LHCN-M2 (cell line): ENCODE measurements at places on chromosomes 7 and 10. TPM values are rescaled to one million over a fixed set of nuclear protein-coding genes. Genes with fewer than 3 reads are reported as not detected.

- peak; percentile 80 for DNase-seq
These were observed 25.9 kb downstream of the GPRIN2 start for GRCh38 chr10:46530249-46531186.

DNA sequence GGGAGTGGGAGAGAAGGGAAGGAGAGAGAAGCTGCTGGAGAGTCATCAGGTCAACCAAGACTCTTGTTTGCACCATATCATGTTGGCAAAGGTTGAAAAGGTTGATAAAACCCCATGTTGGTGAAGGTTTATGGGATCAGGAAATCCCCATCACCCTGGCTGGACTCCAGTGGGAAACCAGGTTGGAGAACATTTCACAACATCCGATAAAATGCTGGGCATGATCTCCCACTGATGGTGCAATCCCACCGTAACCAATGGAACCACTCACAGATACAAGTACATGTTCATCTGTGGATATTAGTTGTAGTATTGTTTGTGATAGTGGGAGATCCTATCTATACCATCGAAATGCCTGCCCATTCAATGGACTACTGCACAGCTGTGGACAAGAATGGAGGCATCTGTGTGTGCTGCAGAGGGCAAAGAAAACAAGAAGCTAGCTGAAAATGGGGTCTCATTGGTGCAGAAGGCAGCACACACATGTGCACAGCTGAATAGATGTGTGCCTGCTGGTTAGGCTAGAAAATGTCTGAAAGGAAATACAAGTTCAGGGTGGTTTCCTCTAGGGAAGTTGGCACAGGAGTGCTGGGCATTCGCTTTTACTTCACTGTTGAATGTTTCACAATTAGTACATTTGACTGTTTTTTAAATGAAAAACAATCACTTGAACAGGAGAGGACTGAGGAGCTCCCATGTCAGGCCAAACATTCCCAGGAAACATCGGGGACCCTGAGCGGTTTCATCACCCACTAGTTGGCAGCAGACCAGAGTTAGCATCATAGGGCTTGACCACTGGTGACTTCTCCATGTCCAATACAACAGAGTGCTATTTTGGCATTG is 80.4 kb upstream of the MGMT start:
- DNase-seq, result no peak

Gene IFIT3
- 15.6 and 32.0 TPM in 2 replicates for total RNA-seq

Gene ANXA8L1
- total RNA-seq, result not detected in 2 replicates

DNA sequence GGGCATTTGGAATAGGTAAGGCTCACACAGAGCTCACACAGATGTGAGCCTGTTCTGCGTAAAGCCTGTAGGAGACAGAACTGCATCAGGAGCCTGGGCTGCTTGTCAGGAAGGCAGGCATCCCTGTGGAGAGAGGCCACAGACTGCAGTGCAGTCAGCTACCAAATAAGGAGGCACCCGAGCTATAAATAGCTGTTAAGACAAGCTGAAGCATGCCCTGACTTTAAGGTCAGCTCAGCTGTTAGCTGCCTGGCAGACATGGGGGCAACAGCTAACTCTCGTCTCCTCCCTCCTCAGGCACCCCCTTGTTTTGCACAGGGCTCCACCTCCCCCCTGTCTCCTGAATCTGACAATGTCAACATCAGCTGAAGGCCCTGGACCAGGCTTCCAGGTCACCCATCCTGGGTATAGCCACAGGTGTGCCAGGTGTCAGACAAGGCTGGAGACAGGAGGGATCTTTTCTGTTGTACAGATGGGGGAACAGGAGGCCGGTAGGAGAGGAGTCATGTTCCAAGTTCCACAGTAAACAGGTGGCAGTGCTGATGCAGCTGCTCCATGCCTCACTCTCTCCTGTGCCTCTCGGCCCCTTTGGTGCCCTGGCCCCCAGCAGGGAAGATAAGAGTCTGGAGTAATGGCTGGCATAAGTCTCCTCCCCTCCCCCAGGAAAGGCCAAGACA is 27.6 kb upstream of the MKRN1 start:
- peak; percentile 82 for DNase-seq

DNA sequence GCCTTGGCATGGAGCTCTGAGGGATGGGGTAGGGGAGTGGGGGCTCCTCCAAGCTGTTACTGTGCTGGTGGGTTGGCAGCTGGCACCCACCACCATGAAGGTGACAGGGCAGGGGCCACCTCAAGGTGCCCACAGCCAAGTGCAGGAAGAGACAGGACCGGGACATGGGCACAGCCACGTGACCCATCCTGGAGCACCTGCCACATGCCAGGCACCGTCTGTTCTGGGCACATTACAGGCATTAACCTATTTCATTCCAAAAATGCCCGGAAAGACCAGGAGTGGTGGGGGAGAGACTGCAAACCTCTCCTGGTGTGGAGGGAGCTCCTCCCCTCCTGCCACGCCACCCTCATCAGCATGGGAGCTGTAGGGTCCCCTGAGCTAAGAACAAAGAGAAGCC is 56.7 kb downstream of the CAMK2B start:
- no peak for DNase-seq

- no peak for DNase-seq
These were observed 310.1 kb upstream of the SORCS1 start for GRCh38 chr10:107474650-107475049.

DNA sequence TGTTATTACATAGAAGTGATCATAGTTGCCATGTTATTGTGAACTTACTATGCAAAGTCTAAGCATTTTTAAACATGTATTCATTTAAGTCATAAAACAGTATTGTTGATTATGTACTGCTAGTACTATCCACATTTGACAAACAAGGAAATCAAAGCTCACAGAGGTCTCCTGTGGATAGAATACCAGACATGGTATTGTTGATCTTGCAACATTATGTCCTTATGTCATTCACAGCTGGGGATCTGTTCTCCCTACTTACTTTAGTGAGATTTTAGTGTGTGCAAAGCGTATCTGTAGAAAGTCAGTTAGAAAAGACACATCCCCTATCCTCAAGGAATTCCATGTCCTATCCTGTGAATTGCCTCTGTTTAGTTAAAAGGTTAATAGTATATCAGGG is 106.1 kb downstream of the SND1 start:
- DNase-seq, result no peak

Gene COBL
- 0.46 and 0.83 TPM in 2 replicates for total RNA-seq

Gene VIPR2
- not detected in 2 replicates for total RNA-seq

GRCh38 chr7:91569728-91570457 is 305.7 kb downstream of the FZD1 start:
- DNase-seq, result no peak

- DNase-seq, result peak; percentile 3
These were observed 33.2 kb downstream of the CNNM2 start for GRCh38 chr10:102951316-102951715.

Gene C7orf57
- 0.13 and 0.29 TPM in 2 replicates for total RNA-seq

Gene ODAD2
- 0.06 and 0.52 TPM in 2 replicates for total RNA-seq

DNA sequence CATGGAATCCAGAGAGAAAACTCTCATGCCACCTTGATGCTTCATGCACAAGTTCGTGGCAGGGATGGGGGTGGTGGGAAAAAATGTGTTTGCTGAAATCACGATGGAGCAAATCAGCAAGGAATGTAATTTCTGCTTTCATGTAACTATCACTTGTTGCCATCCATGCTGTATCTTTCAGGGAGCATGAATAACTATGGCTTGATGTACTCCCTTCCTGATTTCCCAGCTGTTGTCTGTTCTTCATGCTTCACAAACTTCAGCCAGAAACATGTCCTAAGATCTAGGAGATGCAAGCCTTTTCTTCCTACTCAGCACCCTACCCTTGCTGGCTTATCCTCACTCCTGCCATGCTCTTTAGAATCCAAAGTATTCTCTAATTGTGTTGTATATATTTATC is 64.0 kb downstream of the LRRC4 start:
- DNase-seq, result peak; percentile 70

Gene HOXA2
- 0.46 and 0.51 TPM in 2 replicates for total RNA-seq
